Gastrocnemius medialis (tissue), 4 donors: ENCODE measurements at places on chromosomes 2 and 18. TPM values are rescaled to one million over a fixed set of nuclear protein-coding genes. Genes with fewer than 3 reads are reported as not detected.

The ACMSD gene
- not detected for total RNA-seq

The OR6B2 gene
- not detected for total RNA-seq

The TTC39C gene
- 1.8 TPM for total RNA-seq

The NXPH2 gene
- total RNA-seq, result not detected

The HOXD11 gene
- total RNA-seq, result 0.24 TPM

The PLCL1 gene
- 5.9 TPM for total RNA-seq

The MYCN gene
- 0.17 TPM for total RNA-seq

The ZEB2 gene
- 21.5 TPM for total RNA-seq

The EPHA4 gene
- total RNA-seq, result 6.3 TPM

The SMYD1 gene
- 107 TPM for total RNA-seq

The FRZB gene
- 31.3 TPM for total RNA-seq

The SNRNP27 gene
- 139 TPM for total RNA-seq

The TUBB8B gene
- not detected for total RNA-seq
